ENCODE measurements at places on chromosomes 2 and 18. TPM values are rescaled to one million over a fixed set of nuclear protein-coding genes. Genes with fewer than 3 reads are reported as not detected.
A peak's percentile ranks its signal among the peaks of the same experiment; 100 is the strongest.

The PDCD1 gene
- 77.6 TPM for total RNA-seq

- ATAC-seq, result no peak
Observed at GRCh38 chr2:75560768-75561565, at the start of gene EVA1A. EVA1A (minus strand) TSS chr2:75560939; CDS start chr2:75518140, 42,799 bp downstream.

GRCh38 chr2:132979339-132980093 is 309.5 kb upstream of the LYPD1 start:
- ATAC-seq, result no peak

GRCh38 chr2:231926180-231926741 is at the start of gene NPPC:
NPPC (minus strand) TSS chr2:231926396; CDS start chr2:231926249, 147 bp downstream.
- peak; percentile 74 for ATAC-seq

- ATAC-seq, result no peak
Observed at GRCh38 chr18:7038330-7038851, 79.2 kb downstream of the LAMA1 start.

GRCh38 chr18:25055076-25055475 is 296.9 kb downstream of the ZNF521 start:
- no peak for ATAC-seq

DNA sequence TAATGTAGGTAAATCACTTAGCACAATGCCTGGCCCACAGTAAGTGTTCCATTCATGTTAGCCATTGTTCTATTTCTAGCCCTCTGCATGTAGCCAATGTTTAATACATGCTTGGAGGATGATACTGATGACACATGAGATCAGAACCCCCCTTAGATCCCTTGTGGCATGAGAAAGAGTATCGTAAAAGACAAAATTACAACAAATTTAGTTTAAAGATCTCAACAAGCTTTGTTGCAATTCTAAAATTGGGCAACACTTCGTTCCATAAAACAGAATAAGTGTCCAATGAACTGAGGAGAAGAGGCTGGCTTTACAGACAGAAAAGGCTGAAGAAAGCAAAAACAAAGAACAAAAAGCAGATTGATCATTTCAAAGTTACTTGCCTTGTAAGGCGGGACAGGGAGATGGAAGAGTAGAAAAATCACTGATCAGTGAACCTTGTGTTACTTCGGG is 148.7 kb upstream of the SLC1A4 start:
- no peak for ATAC-seq

DNA sequence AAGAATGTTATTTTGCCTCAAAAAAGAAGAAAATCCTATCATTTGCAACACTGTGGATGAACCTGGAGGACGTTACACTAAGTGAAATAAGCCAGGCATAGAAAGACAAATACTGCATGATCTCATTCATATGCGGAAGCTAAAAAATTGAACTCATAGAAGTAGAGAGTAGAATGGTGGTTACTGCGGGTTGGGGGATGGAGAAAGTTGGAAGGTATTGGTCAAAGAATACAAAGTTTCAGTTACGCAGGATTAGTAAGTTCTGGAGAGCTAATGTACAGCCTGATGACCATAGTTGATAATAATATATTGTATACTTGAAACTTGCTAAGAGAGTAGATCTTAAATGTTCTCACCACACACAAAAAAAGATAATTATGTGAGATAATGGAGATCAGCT is 5.0 kb upstream of the GALNT5 start:
- ATAC-seq, result no peak

- no peak for ATAC-seq
Observed at GRCh38 chr2:112641701-112642100, 4.0 kb upstream of the SLC20A1 start.

GRCh38 chr2:240278661-240279060 is 138.2 kb upstream of the OTOS start:
- no peak for ATAC-seq

- no peak for ATAC-seq
Observed at GRCh38 chr2:46308081-46308480, 10.9 kb downstream of the EPAS1 start.

DNA sequence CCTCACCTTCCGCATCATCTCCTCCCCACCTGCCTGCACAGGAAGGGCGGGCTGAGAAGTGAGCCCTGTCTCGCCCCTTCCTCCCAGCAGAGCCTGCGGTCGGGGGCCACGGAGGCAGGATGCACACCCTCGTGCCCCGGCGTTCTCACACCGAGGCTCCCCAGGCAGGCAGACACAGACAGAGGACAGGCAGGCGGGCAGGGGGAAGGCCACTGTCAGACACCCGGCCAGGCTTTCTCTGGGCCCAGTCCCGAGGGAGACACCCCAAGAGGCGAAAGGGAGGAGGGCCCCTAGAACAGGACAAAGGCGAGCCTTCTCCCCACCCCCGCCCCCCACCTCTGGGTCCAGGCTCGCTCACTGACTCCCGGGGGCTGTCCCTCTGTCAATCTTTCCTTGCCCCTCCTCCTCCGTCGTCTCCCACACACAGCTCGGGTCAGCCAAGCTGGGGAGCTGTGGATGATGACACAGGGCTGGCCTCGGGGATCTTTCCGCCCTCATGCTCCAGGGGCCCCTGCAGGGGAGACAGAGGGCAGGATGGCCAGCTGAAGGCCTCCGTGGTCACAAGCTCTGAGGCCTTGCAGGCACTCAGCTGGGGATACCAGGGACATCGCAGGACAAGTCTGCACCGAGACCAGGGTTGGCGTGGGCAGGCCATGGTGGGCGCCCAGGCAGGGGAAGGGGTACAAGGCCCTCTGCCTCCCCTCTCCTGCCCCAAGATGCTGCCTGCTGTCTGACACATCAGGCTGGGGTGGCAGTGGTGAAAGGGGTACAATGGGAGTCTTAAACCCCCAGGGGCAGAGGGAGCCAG is 24.9 kb downstream of the BIN1 start:
- ATAC-seq, result peak; percentile 37

DNA sequence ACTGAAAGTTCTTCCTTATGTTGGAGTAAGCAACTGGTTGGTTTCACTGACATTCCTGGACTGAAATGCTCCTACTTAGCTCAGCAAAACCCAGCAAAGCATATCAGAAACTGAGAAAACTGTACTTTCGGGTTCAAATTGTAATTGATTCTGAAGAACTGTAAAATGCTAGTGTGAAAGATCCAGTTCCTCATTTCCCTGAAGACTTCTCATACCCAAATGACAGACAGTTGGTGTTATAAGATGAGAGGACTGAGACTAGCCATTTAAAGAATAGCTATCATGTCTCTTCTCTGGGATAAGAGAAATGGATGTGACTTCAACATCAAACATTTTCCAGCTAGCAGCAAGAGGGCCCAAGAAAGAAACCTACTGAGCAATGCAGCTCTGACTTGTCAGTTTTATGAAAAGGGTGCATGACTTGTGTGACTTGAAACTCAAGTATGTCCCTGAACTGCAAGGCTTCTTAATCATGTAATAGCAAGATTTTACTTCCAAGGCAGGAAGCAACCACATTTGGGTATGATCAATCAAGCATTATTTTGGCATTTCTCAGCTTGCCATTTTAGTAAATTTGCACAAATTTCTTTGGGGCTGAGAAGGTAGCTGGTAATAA is 420.3 kb upstream of the MMADHC start:
- no peak for ATAC-seq

DNA sequence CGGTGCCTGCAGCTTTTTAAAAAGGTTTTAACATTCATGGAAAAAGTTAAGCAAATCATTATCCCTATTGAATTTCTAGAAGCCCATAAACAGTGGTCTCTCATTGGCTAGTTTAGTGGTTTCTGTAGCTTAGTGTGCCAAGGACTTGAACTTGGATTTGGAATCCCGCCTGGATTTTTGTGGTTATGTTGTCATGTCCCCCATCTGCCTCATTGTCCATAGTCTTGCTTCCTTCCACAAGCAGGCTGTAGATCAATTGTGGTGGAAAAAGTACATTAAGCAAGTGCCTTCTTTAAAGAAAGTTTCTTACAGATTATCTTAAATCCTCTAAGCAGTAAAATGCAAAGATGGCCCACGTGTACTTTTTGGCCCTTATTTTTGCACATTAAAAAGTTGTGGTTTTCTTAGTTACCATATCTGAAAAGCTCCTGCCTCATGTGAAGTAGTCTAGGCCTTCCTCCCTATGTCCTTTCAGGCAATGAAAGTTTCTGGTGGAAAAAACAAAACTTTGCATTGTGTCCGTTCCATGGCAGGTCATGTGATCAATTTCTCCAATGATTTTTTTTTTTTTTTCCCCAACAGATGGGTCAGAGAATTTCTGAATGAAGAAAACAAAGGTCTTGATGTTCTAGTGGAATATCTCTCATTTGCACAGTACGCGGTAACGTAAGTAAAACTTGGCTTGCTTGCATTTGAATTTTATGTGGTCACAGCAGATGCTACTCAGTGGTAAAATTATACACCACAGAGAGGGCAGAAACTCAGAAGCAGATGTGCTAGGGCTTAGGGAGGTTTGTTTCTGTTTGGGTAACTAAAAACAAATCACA is 158.9 kb downstream of the PRPF40A start:
- no peak for ATAC-seq

- ATAC-seq, result no peak
Observed at GRCh38 chr2:46657042-46657504, 177.7 kb downstream of the TMEM247 start.

DNA sequence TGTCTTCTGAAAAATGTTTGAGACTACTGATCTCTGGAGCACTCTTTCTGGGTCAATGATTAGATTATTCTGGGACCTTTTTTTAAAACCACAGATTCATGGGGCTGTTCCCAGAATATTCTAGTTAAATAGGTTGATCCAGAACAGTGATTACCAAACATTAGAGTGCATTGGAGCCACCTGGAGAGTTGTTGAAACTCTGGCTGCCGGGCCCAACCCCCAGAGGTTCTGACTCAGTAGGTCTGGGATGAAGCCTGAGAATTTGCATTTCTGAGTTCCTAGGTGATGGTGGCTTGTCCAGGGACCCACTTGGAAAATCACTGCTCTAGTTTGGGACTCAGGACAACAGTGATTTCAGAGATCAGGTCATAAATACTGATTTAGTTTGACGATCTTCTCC is 197.3 kb downstream of the PTPRM start:
- ATAC-seq, result no peak

DNA sequence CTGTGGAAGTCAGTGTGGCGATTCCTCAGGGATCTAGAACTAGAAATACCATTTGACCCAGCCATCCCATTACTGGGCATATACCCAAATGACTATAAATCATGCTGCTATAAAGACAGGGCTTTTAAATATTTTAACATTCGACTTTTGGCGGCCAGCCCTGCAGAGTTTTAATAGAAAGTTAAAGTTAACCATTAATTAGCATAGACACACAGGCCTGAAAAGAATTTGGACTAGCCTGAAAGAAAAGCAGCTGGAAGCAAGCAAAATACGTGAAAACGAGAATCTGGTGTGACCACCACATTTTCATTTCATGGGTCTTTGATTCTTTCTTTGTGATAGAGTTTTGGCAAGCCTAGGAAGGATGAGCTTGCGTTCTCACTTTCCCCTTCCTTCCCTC is 184.0 kb downstream of the SCG2 start:
- ATAC-seq, result no peak

- ATAC-seq, result no peak
Observed at GRCh38 chr2:205115511-205115910, 566.8 kb upstream of the NRP2 start.
